ENCODE measurements at places on chromosomes 2 and 18.

- no peak for DNase-seq
Measured at GRCh38 chr2:224405412-224405811, 3.5 kb upstream of the FAM124B start.

DNA sequence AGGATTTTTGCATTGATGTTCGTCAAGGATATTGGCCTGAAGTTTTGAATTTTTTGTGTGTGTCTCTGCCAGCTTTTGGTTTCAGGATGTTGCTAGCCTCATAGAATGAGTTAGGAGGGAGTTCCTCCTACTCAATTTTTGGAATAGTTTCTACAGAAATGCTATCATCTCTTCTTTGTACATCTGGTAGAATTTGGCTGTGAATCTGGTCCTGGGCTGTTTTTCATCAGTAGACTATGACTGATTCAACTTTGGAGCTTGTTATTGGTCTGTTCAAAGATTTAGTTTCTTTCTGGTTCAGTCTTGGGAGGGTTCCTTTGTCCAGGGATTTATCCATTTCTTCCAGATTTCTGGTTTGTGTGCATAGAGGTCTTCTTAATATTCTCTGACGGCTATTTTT, 166.7 kb downstream of the ST6GAL2 start:
- no peak for DNase-seq

- no peak for DNase-seq
Measured at GRCh38 chr2:170076189-170076588, 101.8 kb upstream of the MYO3B start.

DNA sequence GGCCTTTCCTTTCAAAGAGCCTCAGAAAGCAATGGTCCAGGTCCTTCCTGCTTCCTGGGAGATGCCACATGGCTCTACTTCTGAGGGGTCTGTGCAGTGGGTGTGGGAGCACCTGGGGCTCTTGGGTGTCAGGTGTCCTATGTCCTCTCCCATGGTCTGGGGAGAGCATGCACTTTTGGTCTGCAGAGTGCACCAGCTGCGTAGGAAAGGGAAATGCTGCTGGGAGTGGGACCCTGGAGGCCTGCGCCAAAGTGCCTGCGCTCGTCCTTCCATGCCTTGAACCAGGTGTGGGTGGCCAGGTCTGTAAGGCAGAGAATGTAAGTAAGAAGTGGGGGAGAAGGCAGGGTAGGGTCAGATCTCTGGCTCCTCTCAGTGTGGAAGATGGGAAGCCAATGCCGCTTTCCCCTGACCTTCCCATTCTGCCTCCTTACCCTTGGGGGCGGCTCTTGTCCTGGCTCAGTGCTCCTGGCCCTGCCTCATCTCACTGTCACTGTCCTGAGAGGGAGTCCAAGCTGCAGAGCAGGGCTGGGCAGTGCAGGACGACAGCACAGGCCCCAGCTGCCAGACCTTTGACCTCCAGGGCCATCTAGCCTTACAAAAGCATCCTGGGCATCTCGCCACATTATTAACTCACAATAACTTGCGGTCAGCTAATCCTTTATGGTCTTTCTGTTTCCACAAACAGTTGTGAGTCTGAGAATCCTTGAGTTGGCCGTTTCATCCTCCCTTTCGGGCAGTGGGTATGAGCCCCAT, 6.6 kb upstream of the PROM2 start:
- no peak for DNase-seq

- DNase-seq, result no peak
Measured at GRCh38 chr2:134718023-134718816, 580 bp downstream of the TMEM163 start.

- no peak for DNase-seq
Measured at GRCh38 chr2:100610381-100610831, 47.6 kb downstream of the PDCL3 start.

DNA sequence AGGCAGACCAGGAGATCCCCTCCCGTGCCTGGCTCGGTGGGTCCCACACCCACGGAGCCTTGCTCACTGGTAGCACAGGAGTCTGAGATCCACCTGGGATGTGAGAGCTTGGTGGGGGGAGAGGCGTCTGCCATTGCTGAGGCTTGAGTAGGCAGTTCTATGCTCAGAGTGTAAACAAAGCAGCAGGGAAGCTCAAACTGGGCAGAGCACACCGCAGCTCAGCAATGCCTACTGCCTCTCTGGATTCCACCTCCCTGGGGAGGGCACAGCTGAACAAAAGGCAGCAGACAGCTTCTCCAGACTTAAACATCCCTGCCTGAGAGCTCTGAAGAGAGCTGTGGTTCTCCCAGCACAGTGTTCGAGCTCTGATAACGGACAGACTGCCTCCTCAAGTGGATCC, 85.1 kb downstream of the UGP2 start:
- no peak for DNase-seq

DNA sequence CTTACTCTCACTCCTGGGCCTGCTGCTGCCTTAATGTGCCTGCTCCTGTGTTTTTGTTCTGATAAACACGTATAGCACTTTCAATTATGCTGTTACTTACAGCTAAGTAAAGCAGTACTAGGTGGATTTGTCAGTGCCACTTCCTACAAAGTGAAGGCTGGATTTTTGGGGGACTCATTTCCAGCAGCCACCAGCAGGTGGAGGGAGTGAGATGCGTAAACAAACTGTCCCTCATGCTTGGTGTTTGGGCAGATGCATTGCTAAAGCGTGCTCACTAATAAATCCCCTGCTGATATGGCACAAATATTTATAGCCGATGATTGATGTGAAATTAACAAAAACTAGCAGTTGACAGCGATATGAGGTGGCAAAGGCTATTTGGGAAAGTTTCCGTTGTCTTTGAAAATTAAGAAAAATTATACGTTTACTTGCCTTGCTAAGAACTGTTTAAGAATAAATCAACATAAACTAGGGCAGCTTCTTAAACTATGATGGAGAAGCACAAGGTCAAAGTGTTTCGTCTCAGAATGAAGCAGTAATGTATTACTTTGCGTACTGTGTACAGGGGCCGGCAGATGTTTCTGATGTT, 101.7 kb downstream of the AGAP1 start:
- DNase-seq, result no peak

- DNase-seq, result no peak
Measured at GRCh38 chr2:195646424-195646823, 10.6 kb upstream of the SLC39A10 start.

- no peak for DNase-seq
Measured at GRCh38 chr2:135257383-135258090, 205.4 kb downstream of the RAB3GAP1 start.

- DNase-seq, result no peak
Measured at GRCh38 chr2:126788652-126789051, 110.0 kb upstream of the TEX51 start.

DNA sequence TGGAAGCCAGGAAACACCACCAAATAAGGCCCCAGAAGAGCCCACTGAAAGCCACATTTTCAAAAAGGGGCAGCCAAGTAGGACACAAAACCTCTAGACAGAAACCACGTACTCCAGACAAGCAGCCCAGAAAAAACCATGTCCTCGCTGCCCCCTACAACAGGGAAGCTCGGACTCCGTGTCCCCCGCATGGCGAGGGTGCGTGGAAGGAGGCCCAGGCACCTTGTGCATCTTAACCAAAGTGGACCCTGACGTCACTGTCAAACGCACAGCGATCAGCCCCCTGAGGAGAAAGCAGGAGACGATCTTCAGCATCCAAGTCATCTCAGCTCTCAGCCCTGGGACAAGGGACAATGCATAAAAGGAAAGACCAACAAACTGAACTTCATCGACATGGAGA, 168.4 kb downstream of the EIPR1 start:
- DNase-seq, result no peak

DNA sequence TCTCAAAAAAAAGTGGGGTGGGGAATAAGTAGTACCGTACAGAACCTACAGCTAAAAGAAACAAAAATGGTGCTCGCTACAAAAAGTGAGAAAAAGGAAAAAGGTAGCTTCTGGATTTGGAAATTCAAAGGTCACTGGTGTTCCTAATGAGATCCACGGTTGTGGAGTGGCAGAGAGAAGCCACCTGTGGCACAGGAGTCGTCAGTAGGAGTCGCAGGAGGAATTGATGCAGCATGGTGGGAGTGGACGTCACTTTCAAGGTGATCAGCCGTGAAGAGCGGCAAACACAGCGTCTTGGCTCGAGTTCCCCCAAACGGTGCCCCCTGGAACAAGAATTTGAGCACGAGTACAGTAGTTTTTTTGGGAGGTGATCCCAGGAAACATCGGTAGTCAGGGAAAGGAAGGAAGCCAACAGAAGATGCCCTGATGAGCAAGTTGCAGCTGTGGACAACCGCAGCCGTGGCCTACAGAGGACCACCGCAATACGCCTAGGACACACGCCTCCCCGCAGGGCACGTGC, 1.4 kb upstream of the TTL start:
- no peak for DNase-seq

- DNase-seq, result no peak
Measured at GRCh38 chr2:15561574-15562344, 625 bp upstream of the NBAS start.

GRCh38 chr2:12980817-12981216, 264.1 kb downstream of the TRIB2 start:
- no peak for DNase-seq

GRCh38 chr2:96104487-96104861, 11.9 kb downstream of the ADRA2B start:
- no peak for DNase-seq

DNA sequence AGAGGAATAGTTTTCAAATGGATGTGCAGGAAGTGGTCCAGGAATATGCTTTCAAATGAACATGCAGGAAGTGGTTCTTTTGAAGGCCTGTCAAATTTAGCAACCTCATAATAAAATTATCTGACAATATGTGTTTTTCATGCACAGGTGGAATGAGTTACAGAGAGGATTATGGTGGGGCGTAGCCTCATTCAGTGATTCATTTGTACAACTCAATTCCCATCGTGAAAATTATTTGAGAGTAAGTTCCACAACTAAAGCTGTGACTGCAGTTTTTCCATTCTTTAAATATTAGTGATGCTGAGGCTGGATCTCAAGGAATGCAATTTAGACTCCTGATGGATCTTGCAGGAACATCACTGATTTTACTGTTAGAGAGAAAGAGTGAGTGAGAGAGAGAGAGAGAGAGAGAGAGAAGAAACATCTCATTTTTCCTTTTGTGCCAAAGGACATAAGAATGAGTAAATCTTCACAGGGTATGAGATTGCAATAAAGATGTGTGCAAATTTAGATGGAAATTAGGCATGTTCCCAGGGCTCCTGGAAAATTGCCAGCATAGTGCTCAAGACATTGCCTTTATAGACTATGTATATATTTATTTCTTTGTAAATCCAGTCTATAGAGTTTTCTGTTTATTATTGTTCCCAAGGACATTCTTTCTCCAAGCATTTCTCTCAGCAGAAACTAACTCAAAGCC, 394.9 kb upstream of the ZEB2 start:
- no peak for DNase-seq

- no peak for DNase-seq
Measured at GRCh38 chr2:196431957-196432356, 207.6 kb upstream of the CCDC150 start.

- DNase-seq, result no peak
Measured at GRCh38 chr2:174570318-174570958, 27.2 kb downstream of the WIPF1 start.

DNA sequence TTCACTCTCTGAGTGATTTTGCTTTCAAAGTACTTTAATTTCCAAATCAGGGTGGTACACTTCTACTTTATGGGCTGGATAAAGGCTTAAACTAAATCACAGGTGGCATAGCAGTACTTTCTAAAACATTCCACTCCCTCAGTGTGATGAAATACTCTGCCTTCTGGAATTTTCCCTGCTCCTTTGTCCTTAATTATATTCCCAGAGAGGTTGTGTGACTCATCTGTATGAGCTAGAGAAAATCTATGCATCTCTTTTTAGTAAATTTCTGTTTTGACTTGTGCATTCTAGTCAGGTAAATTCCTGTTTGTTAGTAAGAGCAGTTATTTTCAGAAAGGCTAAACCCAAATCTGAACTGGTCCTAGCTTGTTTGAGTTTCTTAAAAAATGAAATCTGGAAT, 29.0 kb upstream of the PLA2R1 start:
- DNase-seq, result no peak
